ENCODE measurements at places on chromosomes 5 and 9.

GRCh38 chr5:6831678-6832671 lies 118.7 kb downstream of the TENT4A start:
- peak; percentile 53 for DNase-seq

DNA sequence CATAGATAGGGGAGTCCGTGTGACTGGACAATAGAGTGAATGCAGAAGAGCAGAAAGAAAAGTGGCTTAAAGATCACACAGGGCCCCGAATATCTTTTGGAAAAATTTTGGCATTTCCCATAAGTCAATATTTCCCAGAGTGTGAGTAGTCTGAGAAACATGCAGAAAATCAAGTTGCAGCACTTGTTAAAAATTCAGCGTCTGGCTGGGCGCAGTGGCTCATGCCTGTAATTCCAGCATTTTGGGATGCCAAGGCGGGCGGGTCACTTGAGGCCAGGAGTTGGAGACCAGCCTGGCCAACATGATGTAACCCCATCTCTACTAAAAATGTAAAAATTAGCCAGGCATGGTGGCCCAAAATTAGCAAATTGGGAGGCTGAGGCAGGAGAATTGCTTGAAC lies 227.0 kb downstream of the DRD1 start:
- peak; percentile 3 for DNase-seq

GRCh38 chr5:117318528-117318927 lies 743.9 kb upstream of the SEMA6A start:
- no peak for DNase-seq

DNA sequence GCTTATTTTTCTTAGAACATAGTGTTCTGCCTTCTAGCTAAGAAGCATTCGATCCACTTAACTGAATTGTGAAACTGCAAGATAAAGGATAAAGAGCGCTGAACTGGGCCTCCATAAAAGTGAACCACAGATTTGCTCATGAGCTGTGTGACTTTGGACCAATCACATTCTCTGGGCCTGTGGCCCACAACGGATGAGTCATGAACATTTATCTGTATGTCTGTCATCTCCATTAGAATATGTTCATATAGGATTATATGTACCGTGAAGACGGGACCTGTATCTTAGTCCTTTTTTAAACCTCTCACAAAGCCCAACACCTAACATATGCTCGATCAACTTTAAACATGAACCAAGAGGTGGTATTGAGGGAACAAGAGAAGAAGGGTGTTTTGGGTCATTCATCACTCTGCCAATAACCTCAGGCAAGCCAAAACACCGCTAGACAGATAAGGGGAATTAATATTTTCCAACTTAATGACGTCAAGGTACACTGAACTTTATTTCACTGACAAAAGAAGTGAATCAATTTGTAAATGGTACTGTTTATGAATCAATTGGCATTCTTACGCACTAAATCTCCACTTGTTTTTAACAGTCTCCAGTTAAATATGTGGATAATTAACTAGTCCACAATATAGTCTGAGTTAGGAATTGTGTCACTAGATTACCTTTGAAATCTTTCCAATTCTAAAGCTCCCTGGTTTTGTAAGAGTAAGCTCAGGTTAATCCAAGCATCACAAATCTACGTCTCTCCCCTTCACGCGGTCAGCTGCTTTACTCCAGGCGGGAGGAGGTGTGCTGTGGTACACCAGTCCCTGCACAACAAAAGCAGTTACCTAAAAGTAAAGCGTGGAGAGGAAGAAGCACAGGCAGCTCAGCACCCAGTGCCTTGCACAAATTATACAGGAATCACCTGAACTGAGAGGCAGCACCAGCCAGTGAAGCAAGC lies 1.6 kb downstream of the TMEM245 start:
- no peak for DNase-seq

DNA sequence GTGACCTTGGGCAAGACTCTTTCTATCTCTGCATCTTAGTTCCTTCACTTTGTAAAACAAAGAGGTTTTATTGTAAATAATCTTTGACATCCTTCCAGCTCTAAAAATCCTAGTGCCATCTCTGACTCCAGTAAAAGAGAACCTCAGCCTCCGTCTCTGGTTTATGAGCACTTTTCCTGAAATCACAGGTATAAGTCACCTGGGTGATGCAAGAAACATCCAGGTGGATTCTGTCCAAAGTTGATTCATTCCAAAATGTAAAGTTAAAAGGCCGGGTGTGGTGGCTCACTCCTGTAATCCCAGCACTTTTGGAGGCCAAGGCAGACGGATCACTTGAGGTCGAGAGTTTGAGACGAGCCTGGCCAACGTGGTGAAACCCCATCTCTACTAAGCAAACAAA lies 21.1 kb upstream of the UBAP2 start:
- DNase-seq = no peak

DNA sequence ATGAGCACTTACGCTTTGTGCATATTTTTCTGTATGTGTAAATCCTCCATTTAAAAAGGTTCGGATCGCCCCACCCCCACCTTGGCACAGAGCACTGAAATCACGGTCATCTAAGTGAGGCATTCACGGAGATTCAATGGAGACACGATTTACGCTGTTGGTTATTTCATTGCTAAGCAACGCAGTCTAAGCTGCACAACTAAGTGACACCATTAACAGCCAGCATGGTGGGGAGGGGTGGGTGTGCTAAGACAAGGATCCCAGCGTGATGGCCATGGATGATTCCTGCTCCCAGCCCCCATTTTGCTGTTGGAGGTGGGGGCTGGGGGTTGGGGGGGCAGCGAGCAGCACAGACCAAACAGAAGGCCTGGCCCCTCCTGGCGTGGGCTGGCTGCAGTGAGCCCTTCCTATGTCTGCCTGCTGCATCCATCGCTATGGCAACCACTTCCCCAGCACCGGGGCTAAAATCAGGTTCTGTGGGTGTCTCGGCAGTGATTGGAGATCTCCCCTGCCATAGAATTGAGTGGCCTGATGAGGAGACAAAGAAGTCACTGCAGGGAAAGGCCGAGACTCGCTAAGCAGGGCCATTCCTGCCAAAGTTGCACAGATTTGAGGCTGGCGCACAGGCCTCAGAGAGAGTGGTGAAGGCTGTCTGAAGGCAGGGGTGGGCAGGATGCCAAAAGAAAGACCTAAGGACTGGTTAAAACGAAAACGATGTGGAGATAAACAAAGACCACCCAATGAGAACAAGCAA lies 14.3 kb upstream of the MARCHF6 start:
- no peak for DNase-seq

DNA sequence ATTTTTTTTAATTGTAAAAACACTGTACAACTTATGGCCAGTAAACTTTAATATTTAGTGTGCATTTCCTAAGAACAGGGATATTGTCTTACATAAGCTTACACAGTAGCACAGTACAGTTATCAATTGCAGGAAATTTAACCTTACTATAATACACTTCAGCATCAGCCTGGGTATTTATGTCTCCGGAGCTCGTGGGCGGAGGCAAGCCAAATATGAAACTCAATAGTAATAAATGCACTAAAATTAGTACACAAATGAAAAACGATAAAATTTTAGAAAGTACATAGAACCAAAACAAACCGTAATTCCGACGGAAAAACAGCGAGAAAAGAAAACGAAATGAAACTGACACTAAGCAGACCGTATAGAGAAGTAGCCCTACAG lies 91.2 kb downstream of the ANXA2R start:
- DNase-seq = no peak

DNA sequence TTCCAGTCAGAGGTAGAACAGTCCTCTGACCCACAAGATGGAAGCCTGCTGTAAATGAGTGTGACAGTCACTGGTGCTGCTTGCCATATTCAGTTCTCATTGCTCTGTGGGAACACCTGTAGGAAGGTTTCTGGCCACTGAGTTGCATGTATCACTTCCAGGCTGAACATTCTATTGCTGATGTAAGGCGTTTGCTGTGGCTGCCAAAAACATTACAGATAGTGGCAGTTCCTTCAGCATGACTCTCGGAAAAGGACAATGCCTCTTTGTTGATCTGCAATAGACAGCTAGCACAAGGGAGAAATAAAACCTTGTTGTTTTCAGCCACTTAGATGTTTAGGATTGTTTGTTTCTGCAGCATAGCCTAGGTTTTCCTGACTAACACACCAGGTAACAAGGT lies 217.2 kb downstream of the AGTPBP1 start:
- DNase-seq = no peak

DNA sequence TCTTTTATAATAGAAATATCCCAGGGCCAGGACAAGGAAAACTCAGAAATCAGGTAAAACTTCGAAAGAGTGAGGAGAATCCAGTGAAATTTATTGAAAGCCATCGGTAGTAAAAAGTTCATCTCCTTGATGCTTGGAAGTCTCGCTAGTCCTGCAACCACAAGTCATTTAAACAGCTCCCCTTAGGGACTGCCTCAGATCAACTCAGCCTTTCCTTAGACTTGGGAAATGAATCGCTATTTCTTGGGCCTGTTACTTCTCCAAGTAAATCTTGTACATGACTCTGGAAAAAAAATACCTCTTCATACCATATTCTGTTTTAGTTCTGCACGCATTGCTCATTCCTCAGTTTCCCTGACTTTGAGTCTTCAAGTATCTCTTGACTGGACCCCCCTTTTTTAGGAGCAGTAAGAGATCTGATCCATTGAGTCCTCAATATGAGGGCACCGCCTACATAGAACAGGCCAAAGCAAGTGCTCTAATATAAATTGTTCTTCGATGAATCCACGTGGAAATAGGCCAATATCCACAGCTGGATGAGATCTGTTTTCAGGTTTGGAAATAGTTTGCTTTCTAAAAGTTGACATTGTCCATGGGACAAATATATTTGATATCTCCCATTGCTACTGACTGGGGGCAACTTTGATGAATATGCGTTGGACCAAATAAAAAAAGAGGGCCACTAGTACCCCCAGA lies 114.2 kb downstream of the PRDM6 start:
- no peak for DNase-seq

DNA sequence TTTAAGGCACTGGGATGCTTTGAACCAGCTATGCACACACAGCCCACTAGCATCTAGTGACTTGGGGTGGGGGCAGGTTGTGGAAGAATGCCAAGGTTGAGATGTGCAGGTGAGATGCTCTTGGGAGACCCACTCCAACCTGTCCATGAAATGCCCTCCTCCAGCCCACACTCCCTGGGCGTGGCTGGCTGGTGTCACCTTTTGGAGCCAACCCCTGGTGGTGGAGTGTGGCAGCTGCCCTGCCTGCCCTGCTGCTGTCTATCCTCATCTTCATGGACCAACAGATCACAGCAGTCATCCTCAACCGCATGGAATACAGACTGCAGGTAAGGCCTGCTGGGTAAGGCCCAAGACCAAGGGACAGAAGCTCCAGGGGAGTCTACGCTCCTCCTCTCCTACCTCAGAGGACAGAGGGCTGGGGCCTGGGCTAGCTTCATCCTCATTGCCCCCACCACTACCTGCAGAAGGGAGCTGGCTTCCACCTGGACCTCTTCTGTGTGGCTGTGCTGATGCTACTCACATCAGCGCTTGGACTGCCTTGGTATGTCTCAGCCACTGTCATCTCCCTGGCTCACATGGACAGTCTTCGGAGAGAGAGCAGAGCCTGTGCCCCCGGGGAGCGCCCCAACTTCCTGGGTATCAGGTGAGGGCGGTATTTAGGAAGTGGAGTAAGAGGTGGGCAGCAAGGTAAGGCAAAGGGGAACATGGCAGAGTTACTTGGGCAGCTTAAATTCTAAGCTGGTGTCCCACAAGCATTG lies 7.4 kb downstream of the SLC4A9 start:
- DNase-seq = no peak

DNA sequence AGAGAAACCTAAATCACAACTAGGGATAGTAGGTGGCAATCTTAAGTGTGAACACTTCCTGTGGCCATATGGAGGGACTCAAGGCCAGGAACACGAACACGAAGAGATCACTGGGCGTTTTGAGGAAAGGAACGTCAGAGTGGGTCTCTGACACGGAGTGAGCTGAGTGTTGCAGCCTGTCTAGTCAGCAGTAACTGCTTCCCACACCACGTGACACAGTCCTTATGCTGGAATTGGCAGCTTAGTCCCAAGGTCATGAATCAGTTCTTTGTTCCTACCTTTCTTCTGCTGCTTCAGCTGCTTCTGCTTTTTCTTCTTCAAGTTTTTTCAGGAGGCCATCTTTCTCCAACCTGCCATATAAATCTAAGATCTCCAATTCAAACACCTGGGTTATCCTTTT lies 18.2 kb downstream of the SPACA9 start:
- DNase-seq = no peak

- DNase-seq = no peak
These were observed 22.2 kb upstream of the MYORG start for GRCh38 chr9:34398875-34399274.

DNA sequence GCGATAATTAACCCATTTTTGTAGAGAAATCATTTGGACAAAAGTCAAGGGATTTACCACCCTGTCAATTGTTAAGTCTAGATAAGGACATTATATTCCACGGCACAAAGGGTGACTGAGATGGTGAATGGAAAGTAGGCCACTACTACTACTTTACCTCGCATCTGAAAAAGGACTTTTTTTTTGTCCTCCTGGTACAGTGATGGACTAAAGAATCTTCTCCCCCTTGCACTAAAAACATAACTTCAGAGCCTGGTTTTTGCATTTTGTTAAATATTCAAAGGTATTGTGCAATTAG lies 147.5 kb downstream of the EBF1 start:
- DNase-seq = no peak

Data from myocyte (in vitro differentiated cells).